ENCODE measurements at places on chromosomes 3 and 15.
A peak's percentile ranks its signal among the peaks of the same experiment; 100 is the strongest.

DNA sequence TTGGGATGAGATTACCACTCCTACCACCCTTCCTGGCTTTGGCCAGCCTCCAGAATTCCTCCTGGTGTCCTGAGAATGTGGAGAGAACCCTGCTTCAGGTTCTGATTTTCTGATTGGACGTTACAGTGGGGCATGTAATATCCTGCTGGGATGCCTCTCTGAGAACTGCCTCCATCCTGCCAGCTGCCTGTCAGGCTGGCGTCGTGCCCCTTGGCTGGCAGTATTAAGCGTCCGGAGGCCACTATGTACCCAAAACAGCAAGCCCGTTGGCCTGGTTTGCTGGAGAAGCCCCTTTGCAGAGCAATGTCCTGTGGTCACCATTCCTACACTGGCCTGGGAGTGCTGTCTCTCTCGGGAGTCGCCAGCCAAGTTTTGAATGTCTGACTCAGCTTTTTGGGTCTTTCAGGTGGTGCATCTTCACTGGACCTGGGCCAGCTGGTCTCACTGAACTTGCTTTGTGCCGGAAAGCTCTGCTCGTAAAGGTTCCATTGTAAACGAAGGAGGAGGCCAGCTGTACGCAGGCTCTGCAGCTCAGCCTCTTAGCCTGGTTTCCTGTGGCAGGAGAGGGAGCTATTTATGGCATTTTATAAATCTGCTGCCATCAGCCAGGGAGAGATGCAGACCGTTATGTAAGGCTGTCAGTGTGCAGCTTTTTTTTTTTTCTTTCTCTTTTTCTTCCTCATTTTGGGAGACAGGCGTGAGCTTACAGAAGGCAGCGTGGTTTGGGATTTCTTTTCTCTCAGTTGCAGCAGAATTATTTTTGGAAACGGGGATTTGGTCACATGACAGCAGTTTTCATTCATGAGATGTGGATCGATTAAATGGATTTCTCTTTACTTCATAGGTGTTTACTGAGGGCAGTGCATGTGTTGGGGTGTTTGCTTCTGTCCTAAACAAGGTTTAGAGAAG lies 19.0 kb upstream of the TRAK1 start:
- DNase-seq: no peak

GRCh38 chr3:55484191-55484689 lies 2.9 kb downstream of the WNT5A start:
- DNase-seq: no peak

GRCh38 chr3:42841332-42841731 lies 32.1 kb downstream of the ACKR2 start:
- no peak for DNase-seq

DNA sequence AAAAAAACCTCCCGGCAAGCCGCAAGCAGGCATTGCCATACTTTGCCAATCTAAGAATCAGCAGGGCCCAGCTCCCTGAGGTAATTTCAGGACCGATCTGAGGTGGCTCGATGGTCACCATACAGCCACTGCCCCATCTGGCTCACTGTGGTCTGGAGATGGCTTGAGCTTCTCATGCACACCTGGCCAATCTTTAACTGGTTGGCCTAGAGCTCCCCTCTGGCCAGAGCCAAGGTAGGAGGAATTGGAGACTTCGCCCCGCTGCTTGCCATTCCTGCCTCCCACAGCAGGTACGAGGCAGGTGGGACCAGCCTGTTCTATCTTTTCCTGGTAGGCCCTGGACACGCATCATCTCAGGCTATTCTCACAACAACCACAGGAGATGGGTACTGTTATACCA lies 10.1 kb downstream of the CYP1A2 start:
- no peak for DNase-seq

- no peak for DNase-seq
Observed at GRCh38 chr3:174596447-174596982, 262.6 kb upstream of the NAALADL2 start.

GRCh38 chr3:125552401-125552800 lies 32.4 kb upstream of the SNX4 start:
- peak; percentile 16 for DNase-seq

DNA sequence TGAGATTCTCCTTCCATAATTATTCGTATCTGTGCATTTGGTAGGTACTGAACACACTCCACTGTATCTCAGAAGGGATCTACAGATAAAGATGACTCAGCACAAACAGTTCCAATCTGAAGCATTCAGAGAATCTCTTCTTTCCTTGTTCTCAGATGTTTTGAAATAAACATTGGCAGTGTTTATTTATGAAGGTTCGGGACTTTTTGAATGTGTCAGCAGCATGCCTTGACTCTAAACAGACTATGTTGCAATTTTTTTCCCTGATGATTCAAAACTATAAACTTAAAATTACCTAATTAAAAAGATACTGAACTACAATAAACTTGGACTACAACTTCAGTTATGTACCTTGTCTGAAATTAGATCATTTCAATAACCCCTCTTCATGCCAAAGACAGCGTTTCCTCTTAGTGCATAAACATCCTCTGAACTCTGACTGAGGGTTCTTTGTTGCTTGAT lies 612.9 kb upstream of the TBL1XR1 start:
- DNase-seq: peak; percentile 85

DNA sequence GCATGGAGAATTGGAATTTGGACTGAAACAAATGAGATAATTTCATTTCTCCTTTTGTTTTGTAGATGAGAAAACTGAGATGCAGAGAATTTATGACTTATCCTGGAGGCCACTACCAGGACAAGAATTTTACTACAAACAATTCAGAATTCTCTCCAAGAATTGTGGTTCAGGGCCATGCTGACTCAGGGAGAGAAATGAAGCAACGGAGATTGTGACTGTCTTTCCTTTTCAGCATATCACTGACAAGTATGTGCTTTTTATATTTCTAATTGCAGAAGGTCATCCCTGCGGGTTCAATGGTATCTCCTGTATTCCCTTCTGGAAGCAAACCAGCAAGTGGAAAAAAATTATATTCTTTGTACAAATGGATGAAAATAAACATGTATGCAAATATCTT lies 170.8 kb upstream of the MITF start:
- DNase-seq: no peak

GRCh38 chr3:59575113-59576001 lies 525.5 kb upstream of the CFAP20DC start:
- DNase-seq: peak; percentile 57

- no peak for DNase-seq
Observed at GRCh38 chr3:123475786-123476185, 26.9 kb upstream of the ADCY5 start.

DNA sequence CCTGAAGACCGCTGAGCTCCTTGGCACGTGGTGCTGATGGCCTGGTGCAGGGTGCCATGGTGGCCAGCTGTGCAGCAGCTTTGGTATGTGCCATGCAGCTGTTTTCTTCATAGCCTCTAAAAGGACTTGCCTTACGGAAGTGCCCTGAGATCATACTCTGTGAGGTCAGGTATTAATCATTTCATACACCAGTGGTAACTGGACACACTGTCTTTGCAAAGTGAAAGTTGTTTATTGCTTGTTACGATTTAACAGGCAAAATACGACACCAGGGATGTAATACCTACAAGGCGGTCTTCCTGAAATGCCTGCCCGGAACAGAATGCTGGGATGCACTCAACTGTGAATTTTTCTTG lies 184.6 kb downstream of the ATP10A start:
- no peak for DNase-seq

DNA sequence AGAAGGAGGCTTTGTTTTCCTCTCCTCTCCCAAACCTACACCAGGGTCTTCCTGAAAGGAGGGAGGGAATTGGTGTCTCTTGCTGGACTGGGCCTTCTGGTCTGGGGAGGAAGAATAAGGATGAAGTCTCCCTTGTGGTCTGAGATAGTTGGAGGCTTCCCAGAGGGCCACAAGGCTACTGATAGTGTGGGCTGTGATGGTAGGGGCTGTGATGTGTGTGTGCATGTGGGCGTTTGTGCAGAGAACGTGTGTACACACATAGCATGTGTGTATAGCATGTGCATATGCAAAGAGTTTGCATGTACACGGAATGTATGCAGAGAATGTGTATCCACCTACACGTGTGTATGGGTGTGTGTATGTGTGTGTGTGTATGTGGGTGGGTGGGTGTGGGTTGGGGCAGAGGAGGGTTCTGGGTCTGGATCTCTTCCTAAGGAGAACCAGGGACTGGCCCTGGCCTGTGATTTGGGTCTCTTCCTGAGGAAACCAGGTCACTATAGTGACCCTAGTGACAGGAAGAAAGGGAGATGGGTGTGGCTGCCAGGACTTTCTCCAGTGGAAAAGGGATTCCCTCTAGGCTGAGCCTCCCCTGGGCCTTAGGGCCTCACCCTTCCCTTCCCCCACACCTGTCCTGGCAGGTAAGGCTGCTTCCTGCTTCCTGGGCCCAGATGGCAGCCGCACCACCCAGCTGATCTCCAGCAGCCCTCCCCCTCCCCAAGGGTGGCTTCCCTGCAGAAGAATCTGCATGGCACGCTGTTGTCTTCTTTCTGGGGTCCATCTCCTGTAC lies 1.7 kb downstream of the FLNB start:
- DNase-seq: no peak

GRCh38 chr15:100879061-100879463 lies 569 bp upstream of the ALDH1A3 start:
- DNase-seq: no peak

GRCh38 chr3:16839271-16840100 lies 45.3 kb upstream of the PLCL2 start:
- DNase-seq: no peak

DNA sequence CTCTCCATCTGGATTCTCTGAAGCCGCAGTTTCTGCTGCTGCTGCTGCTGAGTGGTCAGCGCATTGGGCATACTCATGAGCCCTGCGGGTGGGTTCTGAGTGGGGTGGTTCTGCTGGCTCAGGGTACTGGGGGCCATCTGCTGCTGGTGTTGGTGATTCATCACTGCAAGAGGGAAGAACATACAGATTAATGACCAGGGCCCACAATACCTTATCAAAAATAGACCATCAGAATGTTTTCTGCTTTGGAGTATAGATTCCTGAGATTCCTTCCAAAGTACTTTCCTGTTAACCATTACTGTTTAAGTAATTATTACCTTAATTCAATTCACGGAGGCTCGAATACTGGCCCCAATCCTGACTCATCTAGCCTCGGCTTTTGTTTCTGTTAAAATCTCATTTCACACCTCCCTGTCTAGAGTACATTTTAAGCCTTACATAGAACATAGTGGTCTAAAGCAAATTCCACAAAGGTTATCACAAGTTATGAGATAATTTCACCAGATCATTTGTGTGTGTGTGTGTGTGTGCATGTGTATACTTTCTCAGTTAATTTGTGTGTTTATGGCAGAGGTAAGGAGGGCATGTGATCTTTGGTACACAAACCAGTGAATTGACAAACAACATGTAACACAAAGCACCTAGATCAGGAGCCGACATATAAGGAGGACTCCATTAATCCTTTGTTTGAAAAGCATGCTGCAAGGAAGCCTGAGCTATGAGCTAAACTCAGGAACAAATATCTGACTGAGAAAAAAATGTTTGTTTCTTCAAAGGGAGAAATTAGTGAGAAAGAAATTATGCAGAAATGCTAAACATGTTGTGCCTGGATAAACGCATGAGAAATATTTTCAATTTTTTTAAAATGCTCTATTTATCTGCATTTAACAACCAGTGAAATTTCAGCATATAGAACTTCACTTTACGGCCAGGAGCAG lies 68.1 kb downstream of the TM4SF4 start:
- DNase-seq: no peak

DNA sequence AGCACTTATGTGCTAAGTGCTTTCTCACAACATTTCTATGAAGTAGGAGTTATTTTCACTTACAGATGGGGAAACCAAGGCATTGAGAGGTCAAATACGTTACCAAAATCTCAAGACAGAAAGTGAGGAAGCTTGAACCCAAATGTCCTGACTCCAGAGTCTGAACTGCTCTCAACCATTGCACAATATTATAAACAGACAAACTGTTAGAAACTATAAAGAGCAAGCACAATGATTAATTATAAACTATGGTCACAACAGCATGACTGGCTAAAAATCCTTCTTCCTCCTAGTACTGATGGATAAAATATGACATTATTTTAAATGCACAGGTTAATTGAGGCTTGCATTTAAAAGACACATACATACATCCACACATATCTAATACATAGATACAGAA lies 77.9 kb upstream of the ASB14 start:
- no peak for DNase-seq

DNA sequence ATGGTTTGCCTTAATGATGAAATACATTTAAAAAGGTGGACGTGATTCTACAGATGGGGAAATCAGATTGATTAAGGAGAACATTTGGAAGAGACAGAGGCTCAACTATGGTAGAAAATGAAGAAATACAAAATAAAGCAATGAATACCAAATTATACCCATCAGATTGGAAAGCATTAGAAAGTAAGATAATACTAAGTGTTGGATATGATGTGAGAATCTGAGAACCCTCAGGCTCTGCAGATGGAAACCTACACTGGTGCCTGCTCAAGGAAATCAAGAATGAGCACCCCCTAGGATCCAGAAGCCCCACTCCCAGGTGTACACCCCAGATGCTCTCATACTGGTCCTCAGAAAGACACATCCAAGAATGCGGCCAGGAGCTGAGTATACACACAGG lies 4.6 kb downstream of the FAM174B start:
- no peak for DNase-seq

DNA sequence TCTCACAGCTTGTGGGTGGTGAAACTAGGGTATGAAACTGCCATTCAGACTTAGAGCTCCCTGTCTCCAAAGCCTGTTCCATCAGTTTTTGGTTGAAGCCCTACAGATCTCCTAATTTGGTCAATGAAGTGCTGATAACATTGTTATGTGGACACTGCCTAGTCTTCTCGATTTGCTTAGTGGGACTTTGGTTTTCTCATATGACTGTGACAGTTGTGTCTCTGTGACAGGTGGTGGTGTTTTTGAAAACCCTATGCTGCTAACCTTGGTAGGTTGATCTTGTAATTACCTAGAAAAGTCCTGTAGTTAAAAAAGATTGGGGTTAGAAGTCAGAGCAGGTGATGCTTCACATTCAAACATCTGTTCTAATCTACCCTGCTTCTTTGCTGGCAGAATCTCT lies 9.2 kb downstream of the PPM1L start:
- no peak for DNase-seq

DNA sequence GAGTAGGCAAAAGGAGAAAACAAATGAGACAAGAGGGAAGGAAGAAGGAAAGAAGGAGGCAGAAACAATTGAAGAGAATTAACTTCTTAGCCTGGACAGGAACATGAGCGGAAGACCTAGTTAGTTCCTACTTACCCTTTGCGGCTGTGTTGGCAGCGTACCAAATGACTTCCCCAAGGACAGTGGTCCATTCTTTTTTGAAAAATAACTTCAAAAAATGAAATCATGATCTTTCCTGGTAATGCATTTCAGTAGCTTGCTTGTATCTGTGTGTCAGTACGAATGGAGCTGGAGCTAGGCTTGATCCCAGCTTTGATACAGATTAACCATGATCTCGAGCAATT lies 41.5 kb upstream of the CFAP161 start:
- DNase-seq: no peak

GRCh38 chr15:58498821-58499580 lies 67.2 kb downstream of the LIPC start:
- peak; percentile 91 for DNase-seq

- no peak for DNase-seq
Observed at GRCh38 chr15:37217567-37217966, 117.2 kb upstream of the MEIS2 start.

Data from AG04450 (cell line).